ENCODE measurements at places on chromosomes 2 and 18.

- no peak for DNase-seq
Measured at GRCh38 chr2:71747559-71747958, 294.2 kb downstream of the DYSF start.

DNA sequence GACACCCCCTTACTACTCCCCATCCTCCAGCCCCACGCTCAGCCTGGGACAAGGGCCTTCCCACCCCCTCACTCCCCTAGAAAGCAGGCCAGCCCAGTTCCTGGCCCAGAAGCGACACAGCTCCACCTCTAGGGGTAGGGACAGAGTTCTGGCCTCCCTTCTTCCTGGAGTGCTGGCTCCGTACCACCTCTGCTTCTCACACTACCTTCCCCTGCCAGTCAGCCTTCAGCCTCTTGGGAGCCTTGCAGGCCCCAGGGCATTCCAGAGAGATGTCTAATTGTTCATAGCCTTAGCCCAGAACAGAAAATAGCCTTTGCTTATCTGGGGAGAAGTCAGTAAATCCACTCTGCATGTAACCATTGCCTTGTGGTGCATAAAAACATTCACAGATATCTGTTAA lies 13.1 kb upstream of the CATIP start:
- no peak for DNase-seq

GRCh38 chr2:157413326-157414035 lies 30.4 kb downstream of the CYTIP start:
- no peak for DNase-seq

DNA sequence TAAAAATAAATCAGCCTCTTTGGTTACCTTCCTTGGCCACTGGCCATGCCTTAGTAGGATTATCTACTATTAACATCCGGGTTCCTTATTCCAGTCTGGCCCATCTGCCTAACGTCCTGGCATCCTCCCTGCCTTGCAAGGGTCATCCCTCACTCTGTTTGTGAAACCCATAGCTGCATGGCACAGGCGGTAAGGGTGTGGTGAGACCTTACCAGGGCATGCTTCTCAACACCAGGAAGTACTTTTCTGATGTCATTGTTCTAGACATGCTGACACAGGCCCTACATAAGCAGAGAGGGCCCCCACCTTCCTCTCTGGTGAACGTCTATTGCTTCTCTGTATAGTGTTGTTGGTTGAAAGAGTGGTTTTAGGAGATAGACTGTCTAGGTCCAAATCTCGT lies 296.8 kb upstream of the SPRED2 start:
- no peak for DNase-seq

DNA sequence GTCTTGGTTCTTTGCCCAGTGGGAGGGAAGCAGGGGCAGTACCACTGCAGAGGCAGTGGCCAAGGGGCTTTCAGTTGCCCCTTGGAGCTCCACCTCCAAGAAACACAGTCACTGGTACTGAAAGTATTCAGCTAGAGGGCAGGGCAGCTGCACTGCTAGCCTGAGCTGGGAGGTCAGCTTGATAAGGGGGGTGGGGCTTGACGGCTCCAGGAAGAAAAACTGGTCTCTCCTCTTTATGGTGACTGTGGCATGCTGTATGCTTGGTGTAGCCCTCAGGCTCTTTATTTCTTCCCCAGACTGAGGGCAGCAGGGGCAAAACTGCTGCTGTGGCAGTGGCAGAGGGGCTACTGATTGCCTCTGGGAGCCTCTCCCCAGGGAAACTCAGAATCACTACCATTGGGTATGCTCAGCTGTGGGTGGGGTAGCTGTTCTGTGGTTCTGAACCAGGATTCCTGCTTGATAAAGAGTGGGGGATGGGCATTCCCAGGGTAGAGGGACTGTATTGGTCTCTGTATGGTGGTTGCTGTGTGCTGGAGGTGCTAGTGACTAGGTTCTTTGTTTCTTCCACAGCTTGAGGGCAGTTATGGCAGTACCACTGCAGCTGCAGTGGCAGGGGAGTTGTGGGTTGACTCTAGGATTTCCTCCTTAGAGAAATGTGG lies 134.6 kb upstream of the SCN7A start:
- DNase-seq = no peak

GRCh38 chr2:55620123-55620779 lies 2.8 kb upstream of the PPP4R3B start:
- no peak for DNase-seq

DNA sequence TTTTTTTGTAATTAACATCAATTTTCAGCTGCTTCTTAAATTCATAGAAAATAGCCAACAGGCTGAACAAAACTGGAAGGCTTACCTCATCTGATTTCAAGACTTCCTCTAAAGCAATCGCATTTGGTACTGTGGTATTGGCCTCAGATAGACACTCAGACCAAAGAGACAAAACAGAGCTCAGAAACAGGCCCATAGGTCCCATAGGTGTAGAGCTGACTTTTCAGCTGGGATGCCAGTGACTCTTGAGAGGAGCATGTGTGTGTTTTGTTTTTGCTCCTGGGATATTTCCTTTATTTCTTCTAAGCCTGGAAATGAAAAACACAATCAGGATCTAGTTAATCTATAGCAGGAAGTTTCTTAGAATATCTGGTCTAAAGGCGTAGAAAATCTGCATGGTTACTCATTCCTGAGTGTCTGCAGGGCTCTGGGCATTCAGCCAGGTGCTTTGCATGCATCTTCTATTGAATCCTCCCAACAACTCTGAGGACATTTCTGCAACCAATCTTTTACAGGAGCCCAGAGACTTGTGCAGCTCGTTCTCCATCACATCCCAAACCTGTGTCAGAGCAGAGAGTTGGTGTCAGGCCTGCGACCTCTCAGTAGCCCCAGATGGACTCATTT lies 190.8 kb downstream of the RTP5 start:
- no peak for DNase-seq

GRCh38 chr18:21307578-21307977 lies 65.5 kb downstream of the GREB1L start:
- no peak for DNase-seq

DNA sequence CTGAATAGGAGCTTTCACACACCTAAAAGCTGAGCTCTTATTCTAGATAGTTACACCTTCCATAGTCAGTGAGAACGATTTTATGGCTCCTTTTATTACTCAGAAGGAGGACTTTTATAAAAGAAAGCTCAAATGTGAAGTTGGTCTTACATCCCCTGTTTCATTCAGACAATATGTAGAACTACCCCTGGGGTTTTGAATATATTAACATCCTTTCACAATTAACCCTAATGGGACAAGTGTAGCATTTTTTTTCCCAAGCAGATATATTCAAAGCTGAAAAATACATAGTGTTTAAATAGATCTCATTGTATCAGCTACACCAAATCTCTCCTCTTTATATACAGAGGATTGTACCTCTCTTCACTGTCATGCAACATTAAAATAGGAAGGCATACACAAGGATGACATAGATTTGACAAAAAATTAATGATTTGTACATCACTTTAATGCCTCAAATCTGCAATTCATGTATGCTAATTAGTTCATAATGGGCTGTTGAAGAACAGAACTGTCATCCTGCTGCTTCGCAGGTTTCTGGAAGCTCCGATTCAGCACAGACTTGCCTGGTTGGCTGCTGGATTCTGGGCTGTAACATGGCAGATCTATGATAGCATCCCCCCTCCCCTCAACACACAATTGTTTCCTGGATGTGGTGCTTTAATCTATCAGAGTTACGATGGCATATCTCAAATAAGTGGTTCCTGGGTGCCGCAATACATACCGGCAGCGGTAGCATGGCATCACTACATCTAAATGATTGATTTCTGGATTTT lies 129.7 kb upstream of the PARD3B start:
- no peak for DNase-seq

DNA sequence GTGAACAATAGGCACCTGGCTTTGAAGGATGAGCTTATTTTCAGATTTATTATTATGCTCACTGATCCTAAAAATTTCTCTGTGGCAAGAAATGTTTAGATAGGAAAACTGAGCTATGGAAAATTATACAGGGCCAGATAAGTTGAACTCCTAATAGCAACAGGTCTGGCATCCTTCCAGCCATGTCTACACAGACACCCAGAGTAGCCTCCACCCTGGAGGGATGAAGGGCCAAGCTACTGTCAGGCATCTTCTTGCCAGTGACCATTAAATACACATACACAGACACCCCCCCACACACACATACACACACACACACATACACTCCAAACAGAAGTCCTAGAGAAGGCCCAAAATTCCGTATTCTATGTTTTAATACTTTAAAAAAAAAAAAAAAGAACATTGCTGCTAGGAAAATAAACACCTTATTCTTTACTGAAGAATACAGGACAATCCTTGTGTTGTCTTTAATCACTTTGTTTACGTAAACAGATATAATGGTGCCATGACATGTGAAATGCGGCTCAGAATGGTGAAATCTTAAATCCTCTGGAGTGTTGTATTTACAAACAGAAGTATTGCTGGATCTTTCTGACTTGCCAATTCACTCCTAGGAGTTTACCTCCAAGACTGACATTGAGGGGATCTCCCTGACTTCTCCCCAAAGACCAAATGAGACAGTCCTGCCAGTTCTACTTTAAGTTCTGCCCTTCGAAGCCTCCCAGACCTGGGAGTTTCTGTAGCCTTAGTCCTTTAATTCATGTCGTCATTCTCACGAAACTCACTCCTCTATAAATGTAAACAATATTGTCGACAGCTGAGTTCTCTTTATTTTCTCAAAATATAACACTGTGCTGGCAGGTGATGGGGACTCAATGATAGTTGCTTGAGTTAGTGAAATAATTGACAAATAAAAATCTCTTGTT lies 163.1 kb downstream of the ANTXR1 start:
- DNase-seq = no peak

DNA sequence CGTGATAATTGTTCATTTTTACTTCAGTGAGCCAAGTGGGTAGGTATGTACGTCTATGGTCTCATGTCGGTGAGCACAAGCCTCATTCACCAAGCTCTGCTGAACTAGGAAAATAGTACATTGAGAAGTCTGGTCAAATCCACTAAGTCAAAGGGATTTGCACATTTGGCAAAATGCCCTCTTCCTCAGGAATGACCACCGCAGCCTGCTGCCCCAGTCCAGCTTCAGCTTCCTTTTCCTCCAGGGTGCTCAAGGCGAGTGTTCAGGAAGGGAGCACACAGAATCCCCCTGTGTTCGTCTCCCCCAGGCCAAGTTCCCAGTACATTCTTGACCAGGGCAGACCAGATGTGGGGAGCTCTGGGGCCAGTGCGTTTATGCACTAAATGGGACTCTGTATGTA lies 23.0 kb downstream of the TCF7L1 start:
- DNase-seq = no peak

DNA sequence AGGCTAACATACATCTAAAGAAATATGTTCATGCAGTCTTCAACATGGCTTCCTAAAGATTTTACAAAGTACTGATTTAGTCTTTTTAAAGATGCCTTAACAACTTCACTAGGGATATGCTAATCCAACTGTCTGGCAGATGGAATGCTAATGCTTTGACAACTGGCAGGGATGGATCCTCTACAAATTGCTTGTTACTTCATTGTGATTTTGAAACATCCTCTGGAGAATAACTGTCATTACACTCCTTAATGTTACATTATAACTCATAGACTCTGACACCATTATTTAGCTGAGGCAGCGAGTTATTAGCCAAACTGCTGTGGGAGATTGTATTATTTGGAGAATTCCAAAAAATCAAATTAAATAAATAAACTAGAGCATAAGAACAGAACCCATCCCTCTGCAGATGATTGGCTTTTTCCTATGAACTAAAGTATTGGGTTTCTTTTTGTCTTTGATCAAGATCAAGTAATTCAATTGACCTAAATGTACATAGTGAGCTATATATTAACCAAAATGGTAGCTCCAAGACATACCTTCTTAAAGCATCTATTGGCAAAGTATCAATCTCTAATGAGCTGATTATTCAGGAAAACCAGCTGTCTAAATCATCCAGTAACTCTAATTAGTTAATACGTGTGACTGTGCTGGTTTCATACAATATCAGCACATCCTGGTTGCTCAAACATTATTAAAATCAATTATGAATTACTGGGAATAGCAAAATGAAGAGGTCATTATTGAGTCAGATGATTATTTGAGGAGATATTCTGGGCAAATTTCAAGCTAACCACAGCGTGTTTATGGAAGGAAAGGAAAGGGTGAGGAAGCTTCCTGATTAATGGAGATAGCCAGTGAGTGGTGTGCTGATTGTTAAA lies 321.3 kb upstream of the TFPI start:
- no peak for DNase-seq

GRCh38 chr2:168469281-168469988 lies 13.4 kb downstream of the CERS6 start:
- no peak for DNase-seq

DNA sequence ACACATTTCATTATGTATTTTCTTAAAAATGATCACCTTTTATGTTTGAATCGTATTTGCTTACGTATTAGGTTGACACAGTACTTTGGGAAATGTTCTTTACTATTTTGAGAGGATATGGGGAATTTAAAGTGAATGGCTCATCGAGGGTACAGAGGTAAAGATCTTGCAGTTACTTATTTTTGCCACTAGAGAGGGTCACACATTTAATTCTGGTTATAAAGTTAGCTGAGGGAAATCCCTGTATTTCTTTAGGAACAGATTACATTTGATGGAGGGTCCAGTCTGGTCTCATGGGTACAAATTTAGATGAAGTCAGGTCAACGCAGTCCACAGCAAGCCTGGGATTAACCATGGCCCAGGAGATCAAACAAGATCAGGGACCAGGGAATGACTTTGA lies 24.5 kb downstream of the DYNC2LI1 start:
- DNase-seq = no peak
